Stimulated activated CD8-positive, alpha-beta memory T cell treated with anti-CD3 and anti-CD28 coated beads, Interleukin-15, amount 100 ng/mL, for 1 hour (primary cell): ENCODE measurements at places on chromosomes 11 and 22.

- DNase-seq = no peak
Measured at GRCh38 chr11:93219440-93219839, 21.6 kb upstream of the SLC36A4 start.

GRCh38 chr22:28574159-28574788, 105.4 kb downstream of the TTC28 start:
- no peak for DNase-seq

DNA sequence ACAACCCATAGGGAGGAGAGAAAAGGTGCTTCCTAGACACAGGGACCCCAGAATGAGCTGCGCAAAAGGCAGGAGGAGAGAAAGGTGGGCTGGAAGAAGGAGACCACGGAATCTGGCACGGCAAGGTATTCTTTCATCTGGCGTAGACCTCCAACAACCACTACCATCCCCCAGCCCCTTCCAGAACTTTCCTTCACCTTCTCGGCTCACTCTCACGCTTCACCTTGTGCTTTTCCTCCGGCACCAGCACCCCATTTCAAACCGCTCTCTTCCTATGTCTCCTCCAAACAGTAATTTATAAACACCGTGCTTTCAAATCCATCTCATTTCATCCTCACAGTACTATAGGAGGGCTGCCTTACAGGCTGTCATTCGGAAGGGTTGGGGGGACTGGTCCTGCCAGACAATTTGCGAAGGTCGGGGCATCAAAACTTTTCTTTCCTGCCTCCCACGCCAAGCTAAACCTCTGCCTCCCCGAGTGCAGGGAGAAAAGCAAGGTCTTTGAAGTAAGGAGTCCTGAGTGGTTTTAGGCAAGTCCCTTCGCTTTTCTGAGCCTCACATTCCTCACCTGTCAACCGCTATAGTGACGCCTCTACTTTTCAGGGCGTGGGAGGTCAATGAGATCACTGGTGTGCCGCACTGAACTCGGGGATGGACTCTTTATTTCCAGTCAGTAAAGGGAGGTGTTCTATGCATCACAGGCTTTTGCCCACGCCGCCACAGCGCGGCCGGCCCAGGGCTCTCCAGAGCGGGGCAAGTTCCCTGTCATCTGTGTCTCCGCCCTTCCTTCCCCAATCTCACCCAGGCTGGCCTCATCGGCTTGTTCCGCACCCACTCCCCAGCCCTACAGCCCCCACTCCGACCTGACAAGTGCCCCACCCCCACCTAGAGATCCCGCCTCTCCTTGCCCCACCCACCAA, 800 bp downstream of the KCTD21 start:
- no peak for DNase-seq

DNA sequence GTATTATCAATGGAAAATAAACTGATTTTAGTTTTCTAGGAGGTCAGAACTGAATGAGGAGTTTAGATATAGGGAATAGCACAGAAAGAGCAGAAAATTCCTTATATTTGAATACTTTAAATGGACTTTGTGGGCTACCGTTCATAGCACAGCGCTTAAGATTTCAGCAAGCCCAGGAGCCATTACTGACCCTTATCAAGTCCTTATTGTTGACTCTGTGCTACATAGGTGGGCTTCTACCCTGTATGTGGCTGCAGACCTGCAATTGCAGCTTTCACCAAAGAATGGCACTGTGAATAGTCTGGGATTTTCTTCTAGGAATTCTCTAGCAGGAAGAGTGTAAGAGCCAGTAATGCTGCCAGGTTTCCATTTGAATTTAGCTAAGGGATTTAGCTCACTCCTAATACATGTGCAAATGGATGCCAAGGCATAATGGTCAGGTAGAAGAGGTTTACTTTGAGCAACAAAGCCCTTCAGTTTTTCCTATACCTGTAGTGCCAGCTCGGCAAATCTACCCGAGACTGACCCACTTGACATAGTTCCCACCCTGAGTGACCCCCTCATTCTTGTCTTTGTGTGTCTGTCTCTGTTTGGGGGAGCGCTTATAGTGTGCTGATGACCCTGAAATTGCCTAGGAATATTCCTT, 42.5 kb upstream of the DLAT start:
- no peak for DNase-seq

- DNase-seq = no peak
Measured at GRCh38 chr11:7545611-7546010, 31.8 kb downstream of the PPFIBP2 start.

DNA sequence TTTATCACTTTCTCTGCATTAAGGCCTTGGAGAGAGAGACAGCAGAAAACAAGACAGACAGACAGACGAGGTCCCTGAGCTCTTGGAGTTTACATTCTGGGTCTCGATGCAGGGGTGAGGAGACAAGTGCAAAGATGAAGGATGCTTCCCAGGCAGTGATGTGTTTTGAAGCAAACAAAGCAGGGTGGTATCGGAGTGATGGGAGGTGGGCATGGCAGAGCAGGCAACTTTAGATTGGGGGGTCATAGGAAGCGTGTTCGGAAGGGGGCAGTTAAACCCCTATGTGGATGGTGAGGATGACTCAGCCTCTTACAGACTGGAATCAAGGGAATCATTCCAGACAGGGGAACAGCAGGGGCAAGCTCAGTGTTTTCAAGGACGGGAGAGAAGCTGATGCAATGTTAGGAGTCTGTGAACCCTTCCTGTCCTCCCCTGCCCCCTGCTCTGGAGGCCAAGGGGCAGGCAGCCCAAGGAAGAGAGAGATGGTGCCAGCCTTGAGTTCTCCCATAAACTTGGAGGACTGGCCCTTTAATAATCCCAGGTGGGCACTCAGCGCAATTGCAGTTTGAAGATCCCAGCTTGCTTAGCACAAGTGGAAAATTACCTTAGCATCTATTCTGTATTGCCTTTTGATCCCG, 180.2 kb downstream of the CHST1 start:
- no peak for DNase-seq

GRCh38 chr11:70067036-70067435, 11.1 kb upstream of the ANO1 start:
- DNase-seq = no peak

DNA sequence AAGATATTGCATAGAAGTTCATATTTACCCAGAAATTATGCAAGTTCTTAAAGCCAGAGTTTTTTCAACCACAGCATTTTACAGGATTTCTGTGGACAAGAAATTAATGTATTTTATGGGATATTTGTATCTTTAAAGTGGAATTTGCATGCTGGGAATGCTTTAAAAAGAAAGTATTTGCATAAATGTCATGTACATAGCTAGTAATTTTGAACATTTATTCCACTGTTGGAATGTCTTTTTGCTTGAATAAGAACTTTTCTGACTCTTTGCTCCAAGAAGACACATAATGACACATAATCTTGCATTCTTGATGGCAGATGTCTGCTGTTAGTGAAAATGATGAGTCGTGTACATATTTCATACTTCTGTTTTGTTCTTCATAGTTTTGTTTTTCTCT, 66.6 kb downstream of the ATXN10 start:
- no peak for DNase-seq

DNA sequence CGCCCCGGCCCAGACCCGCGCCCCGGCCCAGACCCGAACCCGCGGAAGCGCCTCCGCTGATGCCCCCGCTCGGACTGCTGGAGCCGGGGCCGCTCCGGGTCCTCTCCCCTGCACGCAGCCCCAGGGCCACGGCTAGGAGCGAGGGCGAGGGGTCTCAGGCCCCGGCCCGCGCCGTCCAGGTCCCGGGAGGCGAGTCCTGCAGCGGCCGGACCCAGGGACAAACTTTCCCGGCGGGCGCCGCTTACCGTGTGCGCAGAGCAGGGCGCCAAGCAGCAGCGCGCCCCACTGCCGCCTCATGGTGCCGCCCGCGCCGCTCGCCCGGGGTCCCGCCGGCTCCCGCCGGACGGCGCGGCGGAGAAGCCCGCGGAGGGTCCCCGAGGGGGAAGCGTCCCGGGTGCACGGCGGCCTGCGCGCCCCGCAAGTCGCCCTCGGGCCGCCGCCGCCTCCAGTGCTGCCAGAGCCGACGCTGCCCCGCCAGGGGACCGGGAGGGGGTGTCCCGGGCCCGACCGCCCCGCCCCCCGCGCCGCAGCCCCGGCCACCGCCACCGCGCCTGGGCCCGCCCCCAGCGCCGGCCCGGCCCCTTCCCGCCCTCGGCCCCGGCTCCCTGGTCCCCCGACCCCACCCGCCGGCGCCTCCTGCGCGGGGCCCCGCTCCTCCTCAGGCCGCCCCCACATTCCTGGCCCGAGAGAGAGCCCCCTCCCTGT, at the start of gene LRP4:
LRP4 (minus strand) TSS at position 468 of the 705 bp plus-strand sequence; CDS start at position 297, 171 bp downstream.
- DNase-seq = no peak

DNA sequence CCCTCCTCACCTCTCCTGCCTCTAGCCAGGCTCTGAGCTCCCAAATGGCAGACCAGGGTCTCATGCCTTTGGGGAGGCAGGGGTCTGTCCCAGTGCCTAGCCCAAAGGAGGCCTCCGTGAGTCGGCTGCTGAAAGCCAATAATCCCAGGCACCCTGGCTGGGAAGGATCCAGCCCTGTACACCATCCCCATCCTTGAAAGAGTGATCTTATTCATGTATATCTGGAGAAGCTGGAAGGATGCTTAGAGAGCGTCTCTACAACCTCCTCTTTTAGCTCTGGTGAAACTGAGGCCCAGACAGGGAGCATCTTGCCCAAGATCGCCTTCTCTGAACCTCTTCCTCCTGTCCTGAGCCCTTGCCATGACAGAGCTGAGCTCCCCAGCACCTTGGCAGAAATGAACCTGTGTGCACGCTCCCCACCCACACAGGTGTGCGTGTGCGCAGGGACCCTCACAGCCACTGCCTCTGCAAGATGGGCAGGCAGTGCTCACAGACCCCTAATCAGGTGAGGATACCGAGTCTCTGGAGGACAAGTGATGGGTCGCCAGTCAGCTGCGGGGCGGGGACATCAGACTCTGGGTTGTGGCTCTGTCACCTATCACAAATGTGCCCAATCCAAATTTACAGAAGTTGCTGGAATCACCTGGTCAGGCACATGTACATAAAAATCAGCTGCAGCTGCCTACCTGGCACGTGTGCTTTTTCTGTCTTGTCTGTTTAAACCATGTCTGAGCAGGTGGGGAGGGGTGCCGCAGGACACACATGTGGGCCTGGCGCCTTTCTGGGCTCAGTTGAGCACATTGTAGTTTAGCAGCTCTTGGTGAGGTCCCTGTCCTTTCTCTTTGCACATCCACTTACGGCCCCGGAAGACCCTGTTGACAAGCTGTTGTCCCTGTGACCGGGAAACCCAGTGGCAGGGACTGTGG, 49.3 kb upstream of the WNT7B start:
- no peak for DNase-seq

- no peak for DNase-seq
Measured at GRCh38 chr22:44538051-44538450, 40.0 kb upstream of the RTL6 start.

DNA sequence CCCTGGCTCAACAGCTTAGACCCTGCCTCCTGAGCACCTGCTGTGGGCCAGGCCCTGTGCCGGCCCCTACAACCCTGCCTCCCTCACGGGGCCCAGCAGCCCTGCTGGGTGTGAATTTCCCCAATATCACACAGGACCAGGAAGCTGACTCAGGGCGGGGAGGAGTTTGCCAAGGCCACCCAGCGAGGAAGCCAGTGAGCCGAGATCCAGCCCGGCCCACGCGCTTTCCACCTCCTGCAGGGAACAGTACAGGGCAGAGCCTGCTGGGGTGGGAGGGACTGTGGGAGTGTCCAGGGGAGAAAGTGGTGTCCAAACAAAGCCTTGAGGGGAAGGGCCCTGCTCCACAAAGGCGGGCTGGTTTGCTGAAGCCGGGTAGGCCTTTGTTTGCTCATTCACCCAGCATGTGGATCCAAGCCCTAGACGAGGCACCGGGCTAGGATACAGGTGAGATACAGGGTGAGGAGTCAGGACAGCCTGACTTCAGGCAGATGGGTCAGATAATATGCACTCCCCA, 26.8 kb downstream of the RPL3 start:
- DNase-seq = no peak

GRCh38 chr11:133082453-133082781, 449.9 kb downstream of the OPCML start:
- DNase-seq = no peak

DNA sequence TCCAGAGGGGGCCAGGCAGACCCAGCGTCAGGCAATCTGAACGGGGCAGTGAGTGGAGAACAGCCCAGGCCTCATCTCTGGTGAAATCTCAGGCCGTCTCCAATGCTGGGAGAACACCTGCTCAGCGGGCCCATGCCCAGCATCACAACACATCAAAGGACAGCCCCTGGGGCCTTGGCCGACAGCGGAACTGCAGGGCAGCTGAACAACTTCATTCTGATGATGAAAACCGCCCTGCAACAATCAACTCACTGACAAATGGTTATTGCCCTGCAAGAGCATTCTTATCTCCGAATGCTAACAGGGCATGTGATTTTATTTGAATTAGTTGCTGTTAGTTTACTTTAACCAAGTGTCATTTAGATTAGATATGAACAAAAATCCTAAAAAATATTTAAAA, 14.6 kb downstream of the CELSR1 start:
- DNase-seq = no peak

- no peak for DNase-seq
Measured at GRCh38 chr11:29336727-29337575, 679.9 kb downstream of the KCNA4 start.

DNA sequence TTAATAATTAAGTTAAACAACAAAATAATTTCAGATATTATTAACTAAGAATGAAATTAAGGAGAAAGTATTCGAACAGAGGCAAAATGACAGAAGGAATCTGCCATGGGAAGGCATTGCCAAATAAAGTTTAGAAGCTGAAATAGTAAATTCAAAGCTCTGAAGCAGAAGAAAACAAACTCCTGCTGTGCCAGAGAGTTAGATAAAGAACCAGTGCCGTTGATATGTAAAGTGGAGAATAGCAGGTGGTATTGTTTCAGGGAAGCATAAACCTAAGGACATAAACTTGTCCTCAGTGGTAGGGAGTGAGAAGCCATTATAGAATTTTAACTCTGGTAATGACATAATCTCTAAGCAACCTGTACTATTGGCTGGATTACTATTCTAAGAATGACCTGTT, 2.7 kb upstream of the HBG2 start:
- no peak for DNase-seq

- DNase-seq = no peak
Measured at GRCh38 chr11:114889594-114890011, 211.3 kb downstream of the NXPE2 start.

- DNase-seq = no peak
Measured at GRCh38 chr11:17954395-17955252, 58.2 kb downstream of the SERGEF start.

- no peak for DNase-seq
Measured at GRCh38 chr22:17241576-17242330, 22.5 kb upstream of the ADA2 start.

DNA sequence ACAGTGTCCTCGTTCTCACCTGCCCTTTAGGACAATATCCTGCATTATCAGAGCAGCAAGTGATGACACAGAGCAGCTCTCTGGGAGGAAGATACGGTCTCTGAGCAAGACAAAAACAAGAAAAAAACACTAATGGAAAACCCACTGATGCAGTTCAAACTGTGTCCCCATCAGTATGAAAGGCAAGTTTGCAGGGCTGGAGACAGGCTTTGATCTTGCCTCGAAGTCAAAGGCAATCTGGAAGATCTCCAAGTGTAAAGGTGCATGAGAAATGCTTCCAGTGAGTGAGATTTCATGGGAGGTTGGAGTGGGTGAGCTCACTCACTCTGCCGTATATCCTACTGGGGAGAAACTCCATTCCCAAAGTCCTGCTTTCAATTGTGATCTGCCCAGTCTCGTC, 157.5 kb downstream of the KIRREL3 start:
- DNase-seq = no peak
